ENCODE measurements at places on chromosomes 2 and 18. TPM values are rescaled to one million over a fixed set of nuclear protein-coding genes. Genes with fewer than 3 reads are reported as not detected.

PPP4R1 gene
- polyA plus RNA-seq, result 45.0 TPM

PDCL3 gene
- 32.8 TPM for polyA plus RNA-seq

RGPD3 gene
- polyA plus RNA-seq, result not detected

CHRND gene
- polyA plus RNA-seq, result not detected

TBR1 gene
- polyA plus RNA-seq, result not detected

GRCh38 chr2:237096911-237097310 lies 11.2 kb downstream of the COPS8 start:
- no peaks in the 10 kb centered on the region for H3K36me3 ChIP-seq
- peak overlapping the region; percentile 80 for H3K27ac ChIP-seq
- H3K4me3 ChIP-seq, result no peak overlapping the region
- no peaks in the 10 kb centered on the region for H3K27me3 ChIP-seq
- no peak for DNase-seq
- peaks cover 5% of the 10 kb centered on the region for H3K4me1 ChIP-seq

DNA sequence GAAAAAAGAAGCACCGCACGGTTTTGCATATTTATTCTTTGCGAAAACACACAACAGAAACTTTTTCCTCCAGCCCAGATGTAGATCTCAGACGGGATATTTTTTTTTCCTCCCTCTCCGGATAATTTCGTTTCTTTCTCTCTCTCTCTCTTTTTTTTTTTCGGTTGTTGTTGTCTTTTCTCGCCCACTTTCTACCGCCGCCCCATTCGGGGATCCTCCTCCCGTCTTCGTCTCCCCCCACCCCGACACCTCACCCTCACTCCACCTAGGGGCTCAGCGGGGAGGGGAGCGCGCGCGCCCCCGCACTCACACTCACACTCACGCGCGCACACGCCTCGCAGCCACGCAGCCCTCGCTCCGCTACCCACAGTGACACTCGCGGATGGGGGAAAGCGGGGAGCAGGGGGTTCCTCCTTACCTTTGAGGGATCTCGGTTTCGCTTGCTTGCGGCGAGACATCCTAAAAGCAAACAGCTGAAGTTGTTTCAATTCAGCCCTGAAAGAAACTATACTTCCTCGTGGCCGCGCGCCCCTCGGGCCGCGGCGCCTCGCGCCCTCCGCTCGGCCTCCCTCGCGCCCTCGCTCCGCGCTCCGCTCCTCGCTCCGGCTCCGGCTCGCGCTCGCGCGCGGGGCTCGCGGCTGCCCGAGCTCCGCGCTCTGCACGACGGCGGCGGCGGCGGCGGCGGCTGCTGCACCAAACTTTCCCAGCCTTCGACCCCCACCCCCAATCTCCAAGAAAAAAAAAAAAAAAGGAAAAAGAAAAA lies 1.3 kb downstream of the ZNF521 start:
- H3K4me1 ChIP-seq, result no peaks in the 10 kb centered on the region
- peak; percentile 70 for DNase-seq
- peak overlapping the region; percentile 83 for H3K4me3 ChIP-seq
- H3K36me3 ChIP-seq, result no peaks in the 10 kb centered on the region
- peak overlapping the region; percentile 86 for H3K27ac ChIP-seq
- H3K27me3 ChIP-seq, result peaks cover 68% of the 10 kb centered on the region

DNA sequence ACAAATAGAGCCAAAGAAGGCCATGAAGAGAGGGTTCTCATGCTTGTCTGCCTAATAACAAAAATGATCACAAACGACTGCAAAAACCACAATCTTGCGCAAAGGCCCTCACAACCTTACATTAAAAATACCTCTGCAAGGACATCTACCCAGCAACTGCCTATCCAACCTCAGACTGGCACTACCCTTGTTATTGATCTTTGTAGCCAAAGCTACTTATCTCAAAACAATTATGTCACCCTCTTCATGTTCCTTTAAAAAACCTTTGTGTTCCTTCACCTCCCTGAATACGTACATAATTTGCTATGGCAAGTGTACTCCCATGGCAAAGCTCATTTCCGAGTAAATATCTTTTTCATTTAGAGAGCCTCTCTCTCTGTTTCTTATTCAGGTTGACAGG lies 44.1 kb downstream of the TMEM163 start:
- no peaks in the 10 kb centered on the region for H3K36me3 ChIP-seq
- no peak for DNase-seq
- H3K4me1 ChIP-seq, result peaks cover 4% of the 10 kb centered on the region
- H3K27ac ChIP-seq, result no peak overlapping the region
- no peak overlapping the region for H3K4me3 ChIP-seq
- H3K27me3 ChIP-seq, result peaks cover 3% of the 10 kb centered on the region

DNA sequence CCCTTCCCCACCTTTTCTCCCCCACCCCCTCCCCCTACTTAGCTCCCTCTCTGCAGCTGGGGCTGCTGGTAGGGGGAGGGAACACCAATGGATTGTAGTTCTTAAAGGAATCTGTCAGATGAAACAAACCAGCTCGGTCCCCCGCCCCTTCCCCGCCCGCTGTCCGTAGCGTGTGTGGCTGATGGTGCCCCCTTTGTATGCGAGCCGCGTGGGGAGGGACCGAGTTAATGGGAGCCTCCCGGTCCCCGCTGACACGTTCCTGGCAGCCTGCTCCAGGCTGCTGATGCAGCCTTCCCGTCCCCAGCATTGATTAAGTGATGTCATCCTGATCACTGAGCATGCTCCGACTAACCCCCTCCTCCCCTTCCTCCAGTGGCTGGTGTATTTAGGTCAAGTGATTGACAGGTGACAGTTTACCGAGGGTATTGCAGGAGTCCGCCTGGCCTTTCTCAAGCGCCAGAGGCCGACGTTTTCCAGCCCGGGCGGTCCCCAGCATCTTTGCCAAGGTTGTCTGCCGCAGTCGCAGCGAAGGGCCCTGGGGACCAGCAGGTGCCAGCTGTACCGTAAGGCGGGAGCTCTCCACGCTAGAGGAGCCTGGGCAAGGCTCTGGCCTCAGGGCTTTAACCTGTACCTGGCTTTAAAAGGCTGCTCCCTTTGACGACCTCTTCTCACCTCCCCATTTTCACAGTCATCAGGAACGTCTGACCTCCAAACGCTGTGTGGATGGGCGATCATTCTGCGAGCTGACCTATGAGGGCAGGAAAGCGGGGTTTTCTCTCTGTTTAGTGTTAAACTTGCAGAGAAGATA lies 1.8 kb downstream of the KIF5C start:
- peak overlapping the region; percentile 21 for H3K4me3 ChIP-seq
- H3K4me1 ChIP-seq, result peaks cover 13% of the 10 kb centered on the region
- no peaks in the 10 kb centered on the region for H3K36me3 ChIP-seq
- peak; percentile 65 for DNase-seq
- no peak overlapping the region for H3K27ac ChIP-seq

GRCh38 chr2:118291251-118291880 lies 203.1 kb downstream of the INSIG2 start:
- H3K27me3 ChIP-seq, result peaks cover 6% of the 10 kb centered on the region
- no peaks in the 10 kb centered on the region for H3K36me3 ChIP-seq
- H3K27ac ChIP-seq, result no peak overlapping the region
- peaks cover 3% of the 10 kb centered on the region for H3K4me1 ChIP-seq
- DNase-seq, result no peak

DNA sequence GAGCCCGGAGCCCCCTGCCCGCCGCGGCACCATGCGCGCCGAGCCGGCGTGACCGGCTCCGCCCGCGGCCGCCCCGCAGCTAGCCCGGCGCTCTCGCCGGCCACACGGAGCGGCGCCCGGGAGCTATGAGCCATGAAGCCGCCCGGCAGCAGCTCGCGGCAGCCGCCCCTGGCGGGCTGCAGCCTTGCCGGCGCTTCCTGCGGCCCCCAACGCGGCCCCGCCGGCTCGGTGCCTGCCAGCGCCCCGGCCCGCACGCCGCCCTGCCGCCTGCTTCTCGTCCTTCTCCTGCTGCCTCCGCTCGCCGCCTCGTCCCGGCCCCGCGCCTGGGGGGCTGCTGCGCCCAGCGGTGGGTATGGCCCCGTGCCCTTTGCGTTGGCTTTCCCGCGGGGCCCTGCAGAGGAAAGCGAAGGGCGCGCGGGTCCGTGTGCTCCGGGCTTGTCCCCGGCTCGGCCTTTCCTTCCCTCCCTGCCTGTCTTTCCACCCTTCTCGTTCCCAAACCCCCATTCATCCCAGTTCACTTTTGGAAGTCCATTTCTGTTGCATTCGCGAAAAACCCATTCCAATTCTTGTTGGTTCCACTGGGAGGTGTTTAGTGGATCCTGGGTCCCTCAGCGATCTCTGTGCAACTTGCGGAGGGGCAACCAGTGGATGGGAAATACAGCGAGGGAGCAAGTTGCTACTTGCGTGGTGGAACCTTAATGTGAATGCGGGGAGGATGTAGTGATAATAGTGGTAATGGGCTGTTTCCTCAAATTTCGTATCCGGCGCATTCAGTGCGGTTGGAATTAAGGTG lies 599 bp downstream of the ADAM23 start:
- H3K36me3 ChIP-seq, result no peaks in the 10 kb centered on the region
- peak overlapping the region; percentile 72 for H3K4me3 ChIP-seq
- H3K27ac ChIP-seq, result no peak overlapping the region

GRCh38 chr2:19292007-19292406 lies 66.4 kb downstream of the OSR1 start:
- H3K4me1 ChIP-seq, result no peaks in the 10 kb centered on the region
- H3K4me3 ChIP-seq, result no peak overlapping the region

DNA sequence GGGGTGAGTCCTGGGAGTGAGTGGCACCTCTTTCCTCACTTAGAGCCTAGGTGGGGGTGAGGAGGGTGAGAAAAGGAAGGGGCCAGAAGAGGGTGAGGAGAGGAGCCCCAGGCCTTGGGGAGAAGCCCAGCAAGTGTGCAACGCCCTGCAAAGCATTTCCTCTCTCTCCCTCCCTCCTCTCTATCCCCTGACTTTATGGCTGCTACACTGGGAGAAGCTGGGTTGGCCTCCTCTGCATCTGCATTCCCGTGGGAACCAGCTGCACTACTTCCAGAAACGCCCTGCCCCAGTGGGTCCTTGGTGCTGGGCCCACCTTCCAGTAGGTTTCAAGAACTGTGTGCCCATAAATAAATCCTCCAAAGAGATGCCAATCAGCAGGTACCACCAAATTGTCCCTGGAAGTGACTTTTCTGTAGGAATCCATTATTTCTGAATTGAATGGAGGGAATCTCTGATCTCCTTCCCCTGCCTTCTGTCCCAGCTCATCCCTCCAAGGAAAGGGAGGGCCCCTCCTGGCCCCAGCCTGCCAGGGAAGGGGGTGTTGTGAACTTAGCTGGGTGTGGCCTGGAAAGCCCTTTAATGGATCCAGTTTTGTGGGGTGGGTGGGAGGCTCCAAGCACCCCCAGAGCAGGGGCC lies 95.7 kb upstream of the BOD1L2 start:
- no peak for DNase-seq
- peaks cover 13% of the 10 kb centered on the region for H3K4me1 ChIP-seq
- H3K36me3 ChIP-seq, result no peaks in the 10 kb centered on the region
- no peak overlapping the region for H3K4me3 ChIP-seq
- H3K27me3 ChIP-seq, result no peaks in the 10 kb centered on the region
- peak overlapping the region; percentile 52 for H3K27ac ChIP-seq

GRCh38 chr2:128726236-128726635 lies 407.6 kb upstream of the HS6ST1 start:
- no peaks in the 10 kb centered on the region for H3K27me3 ChIP-seq
- H3K4me3 ChIP-seq, result no peak overlapping the region
- H3K4me1 ChIP-seq, result no peaks in the 10 kb centered on the region
- no peaks in the 10 kb centered on the region for H3K36me3 ChIP-seq
- no peak overlapping the region for H3K27ac ChIP-seq

- no peak for DNase-seq
- H3K36me3 ChIP-seq, result no peaks in the 10 kb centered on the region
- H3K4me3 ChIP-seq, result no peak overlapping the region
- no peak overlapping the region for H3K27ac ChIP-seq
Measured at GRCh38 chr2:216031960-216032689, 18.8 kb upstream of the MREG start.

- H3K27ac ChIP-seq, result no peak overlapping the region
- DNase-seq, result no peak
- H3K4me1 ChIP-seq, result peaks cover 9% of the 10 kb centered on the region
- no peak overlapping the region for H3K4me3 ChIP-seq
- H3K36me3 ChIP-seq, result no peaks in the 10 kb centered on the region
Measured at GRCh38 chr18:63154350-63155152, 165.0 kb downstream of the BCL2 start.

GRCh38 chr2:207847807-207848544 lies 78.3 kb upstream of the FZD5 start:
- H3K4me1 ChIP-seq, result peaks cover 25% of the 10 kb centered on the region
- no peaks in the 10 kb centered on the region for H3K27me3 ChIP-seq
- peak overlapping the region; percentile 94 for H3K27ac ChIP-seq

- no peaks in the 10 kb centered on the region for H3K36me3 ChIP-seq
- H3K27me3 ChIP-seq, result no peaks in the 10 kb centered on the region
- H3K4me1 ChIP-seq, result no peaks in the 10 kb centered on the region
- H3K4me3 ChIP-seq, result no peak overlapping the region
Measured at GRCh38 chr2:4144731-4145130, 441.4 kb downstream of the DCDC2C start.

DNA sequence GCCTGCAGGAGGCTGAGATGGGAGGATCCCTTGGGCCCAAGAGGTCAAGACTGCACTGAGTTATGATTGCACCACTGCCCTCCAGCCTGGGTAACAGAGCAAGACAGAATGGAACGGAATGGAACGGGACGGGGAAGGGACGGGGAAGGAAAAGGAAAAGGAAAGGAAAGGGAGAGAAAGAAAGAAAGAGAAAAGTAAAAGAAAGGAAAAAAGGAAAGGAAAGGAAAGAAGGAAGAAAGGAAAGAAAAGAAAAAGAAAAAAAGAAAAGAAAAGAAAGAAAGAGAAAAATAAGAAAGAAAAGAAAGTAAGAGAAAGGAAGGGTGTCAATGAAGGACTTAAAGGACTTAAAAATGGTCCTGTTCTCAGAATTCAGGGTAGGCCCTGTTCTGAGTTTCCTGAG lies 4.3 kb upstream of the SPOPL start:
- DNase-seq, result no peak
- H3K27ac ChIP-seq, result no peak overlapping the region
- no peak overlapping the region for H3K4me3 ChIP-seq
- no peaks in the 10 kb centered on the region for H3K36me3 ChIP-seq
- H3K27me3 ChIP-seq, result no peaks in the 10 kb centered on the region
- H3K4me1 ChIP-seq, result peaks cover 12% of the 10 kb centered on the region
